Stimulated activated CD8-positive, alpha-beta memory T cell treated with anti-CD3 and anti-CD28 coated beads, Interleukin-4, amount 100 ng/mL, for 1 hour (primary cell): ENCODE measurements at places on chromosomes 7 and 10.

DNA sequence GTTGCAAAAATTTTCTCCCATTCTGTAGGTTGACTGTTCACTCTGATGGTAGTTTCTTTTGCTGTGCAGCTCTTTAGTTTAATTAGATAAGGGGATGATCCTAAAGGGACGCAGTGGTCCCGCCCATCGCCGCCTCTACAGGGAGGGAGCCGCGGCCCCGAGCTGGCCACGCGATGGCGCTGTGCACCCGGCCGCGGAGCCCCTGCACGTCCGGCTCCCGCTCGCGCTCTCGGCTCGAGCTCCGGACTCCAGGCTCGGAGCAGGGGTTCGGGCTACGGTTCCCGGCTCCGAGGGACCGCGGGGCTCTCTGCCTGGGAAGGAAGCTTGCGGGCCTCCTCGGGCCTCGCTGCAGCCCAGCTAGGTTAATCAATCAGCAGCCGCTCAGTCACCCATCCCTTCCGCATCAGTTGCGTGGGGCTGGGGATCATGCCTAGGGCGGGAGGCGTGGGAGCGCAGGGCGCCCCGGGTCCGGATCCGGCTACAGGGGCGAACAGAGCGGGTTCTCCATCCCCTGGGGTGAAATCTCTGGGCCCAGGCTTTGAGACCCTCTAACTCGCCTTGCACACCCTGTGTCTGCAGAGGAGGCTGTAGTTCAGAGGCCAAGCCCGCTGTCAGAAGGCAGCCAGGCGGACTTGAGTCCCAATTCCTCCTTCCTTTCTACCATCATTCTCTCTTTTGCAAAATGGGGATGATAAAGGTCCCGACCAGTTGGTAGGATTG lies 97.9 kb downstream of the WDR11 start:
- DNase-seq: no peak

DNA sequence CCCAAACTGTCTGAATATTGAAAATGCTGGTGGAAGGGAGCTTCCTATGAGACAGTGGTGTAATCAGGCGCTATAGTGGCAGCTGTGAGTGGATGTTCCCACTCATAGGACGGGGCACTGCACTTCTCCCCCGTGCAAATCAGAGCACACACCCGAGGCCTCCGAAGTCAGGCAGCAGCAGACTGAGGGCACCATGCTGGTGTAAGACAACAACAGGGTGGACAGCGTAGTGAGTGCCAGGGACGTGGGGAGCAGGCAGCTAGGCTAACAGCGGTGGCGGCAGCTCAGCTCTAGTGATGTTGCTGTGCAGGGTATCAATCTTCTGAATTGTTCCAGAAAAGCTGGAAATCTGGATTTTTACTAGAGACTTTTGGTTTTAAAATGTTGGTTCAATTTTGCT lies 19.2 kb downstream of the C10orf53 start:
- DNase-seq: no peak

DNA sequence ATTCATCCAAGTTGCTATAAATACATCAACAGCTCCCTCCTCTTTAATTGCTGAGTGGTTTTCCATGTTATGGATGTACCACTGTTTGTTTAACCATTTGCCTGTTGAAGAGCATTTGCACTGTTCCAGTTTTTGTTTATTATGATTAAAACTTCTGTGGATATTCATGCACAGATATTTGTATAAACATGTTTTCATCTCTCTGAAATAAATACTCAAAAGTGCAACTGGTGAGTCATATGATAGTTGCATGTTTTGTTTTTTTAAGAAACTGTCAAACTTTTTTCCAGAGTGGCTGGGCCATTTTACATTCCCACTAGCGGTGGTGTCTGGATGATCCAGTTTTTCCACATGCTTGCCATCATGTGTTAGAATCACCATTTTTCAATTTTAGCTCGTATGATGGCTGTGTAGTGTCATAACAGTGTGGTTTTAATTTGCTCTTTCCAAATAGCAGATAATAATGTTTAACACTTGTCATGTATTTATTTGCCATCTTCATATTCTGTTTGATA lies 33.6 kb downstream of the MEOX2 start:
- DNase-seq: no peak

DNA sequence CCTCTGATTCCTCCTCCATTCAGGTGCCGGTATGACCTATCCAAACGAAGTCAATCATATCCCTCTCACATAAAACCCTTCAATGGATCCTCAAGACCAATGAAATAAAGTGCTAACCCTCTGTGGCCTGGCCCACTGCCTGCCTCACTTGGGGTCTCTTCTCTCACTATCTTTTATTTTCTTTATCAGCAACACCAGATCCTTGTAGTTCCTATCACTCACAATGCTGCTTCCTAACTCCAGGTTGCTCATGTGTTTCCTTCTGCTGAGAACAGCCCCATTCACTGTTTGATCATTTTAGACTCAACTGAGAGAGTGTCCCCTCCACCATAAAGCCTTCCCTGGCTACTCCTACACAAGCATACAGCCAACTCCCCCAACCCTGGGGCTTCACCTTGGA lies 180.6 kb downstream of the DOCK4 start:
- DNase-seq: no peak

GRCh38 chr10:73225518-73225917 lies 21.5 kb downstream of the DNAJC9 start:
- DNase-seq: no peak

- DNase-seq: no peak
These were observed 65.2 kb downstream of the GBF1 start for GRCh38 chr10:102310361-102311024.

DNA sequence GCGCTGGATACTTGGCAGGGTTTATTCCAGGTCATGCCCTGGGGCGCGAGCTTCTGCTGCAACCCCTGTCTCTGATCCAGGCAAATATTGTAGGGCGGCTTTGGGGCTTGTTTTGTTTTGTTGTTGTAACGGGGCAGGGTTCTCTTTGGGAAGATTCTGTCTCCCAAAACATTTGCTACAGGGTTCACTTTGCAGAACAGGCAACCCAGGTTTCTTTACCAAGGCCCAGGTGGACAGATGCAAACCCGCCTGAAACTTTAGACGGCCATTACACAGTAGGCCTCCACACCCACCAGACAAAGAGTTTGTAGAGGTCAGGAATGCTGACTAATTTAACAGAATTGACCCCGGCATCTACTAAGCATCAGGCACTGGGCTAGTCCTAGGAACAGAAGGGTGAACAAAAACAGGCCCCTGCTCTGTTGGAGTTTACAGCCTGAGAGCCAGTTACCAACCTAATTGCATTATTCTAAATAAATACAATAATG lies 567 bp upstream of the CDCA7L start:
- DNase-seq: no peak
